ENCODE measurements at places on chromosomes 4 and X.

DNA sequence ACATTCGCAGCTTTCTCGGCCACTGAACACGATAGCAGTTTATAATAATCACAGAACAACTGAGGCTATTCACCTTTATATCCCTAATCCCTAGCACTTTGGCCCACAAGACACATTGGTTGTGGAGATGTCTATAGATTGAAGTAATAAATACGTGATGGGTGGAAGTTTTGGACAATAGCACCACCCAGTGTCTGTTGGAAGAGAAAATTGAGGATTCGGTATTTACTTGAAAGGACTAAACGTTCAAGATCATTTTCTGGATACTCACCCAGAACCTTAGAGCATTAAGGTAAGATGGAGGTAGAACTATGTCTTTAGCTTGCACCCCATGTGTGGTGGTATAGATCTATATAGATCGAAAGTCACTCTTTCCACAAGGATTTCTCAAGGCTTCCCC lies 787 bp upstream of the TMSB15A start:
- no peak for DNase-seq

GRCh38 chrX:151722241-151722846 lies 6.5 kb downstream of the FATE1 start:
- DNase-seq, result no peak

GRCh38 chr4:153471698-153472093 lies 5.5 kb downstream of the TMEM131L start:
- no peak for DNase-seq

- DNase-seq, result no peak
Measured at GRCh38 chrX:153886915-153887314, 942 bp upstream of the L1CAM start.

DNA sequence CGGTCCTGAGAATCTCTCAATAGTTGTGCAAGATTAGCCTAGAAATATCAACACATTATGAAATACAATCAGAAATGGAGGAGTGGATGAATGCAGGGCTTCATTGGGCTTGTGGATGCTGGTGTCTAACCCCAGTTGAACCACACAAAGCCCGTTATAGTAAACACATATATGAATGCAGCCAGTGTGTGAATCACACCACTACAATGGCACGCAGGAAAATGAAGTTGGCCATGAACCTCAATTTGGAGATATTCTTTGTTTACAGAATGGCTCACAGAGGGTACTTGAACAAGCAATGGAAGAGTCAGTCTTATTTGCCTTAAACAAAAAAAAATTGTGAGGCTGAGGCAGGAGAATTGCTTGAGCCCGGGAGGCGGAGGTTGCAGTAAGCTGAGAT lies 57.8 kb downstream of the SOD3 start:
- DNase-seq, result no peak

DNA sequence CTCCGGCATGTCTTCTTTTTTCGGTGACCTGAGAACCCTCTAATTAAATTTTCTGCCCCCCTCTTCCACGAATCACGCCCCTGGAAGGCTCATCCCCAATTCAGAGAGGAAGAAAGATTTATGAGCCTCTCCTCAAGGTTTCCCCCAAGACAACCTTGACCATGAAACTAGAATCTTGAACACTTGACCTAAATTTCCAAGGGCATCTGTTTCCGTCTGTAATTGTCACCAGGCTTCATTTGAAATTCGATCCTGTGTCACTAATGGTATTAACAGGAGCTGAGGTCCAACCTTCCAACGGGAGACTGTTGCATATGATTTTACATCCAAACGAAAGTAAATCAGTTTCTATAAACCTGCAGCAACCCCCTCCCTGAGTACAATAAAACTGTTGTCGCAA lies 139.9 kb upstream of the ZIC3 start:
- DNase-seq, result no peak

GRCh38 chr4:165308166-165308565 lies 19.3 kb upstream of the MSMO1 start:
- no peak for DNase-seq

DNA sequence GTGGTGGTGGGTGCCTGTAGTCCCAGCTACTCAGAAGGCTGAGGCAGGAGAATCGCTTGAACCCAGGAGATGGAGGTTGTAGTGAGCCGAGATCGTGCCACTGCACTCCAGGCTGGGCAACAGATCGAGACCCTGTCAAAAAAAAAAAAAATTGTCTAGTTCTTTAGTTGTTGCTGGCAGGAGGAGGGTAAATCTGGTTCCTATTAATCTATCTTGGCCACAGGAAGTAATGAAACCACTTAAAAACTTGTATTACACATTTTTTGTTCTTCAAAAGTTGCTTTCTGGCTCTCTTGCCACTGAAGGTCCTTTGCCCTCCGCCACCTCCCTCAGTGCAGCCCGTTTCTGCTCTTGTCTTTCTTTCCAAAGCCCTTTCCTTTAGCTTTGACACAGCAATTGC lies 102.9 kb upstream of the ARSJ start:
- DNase-seq, result no peak

DNA sequence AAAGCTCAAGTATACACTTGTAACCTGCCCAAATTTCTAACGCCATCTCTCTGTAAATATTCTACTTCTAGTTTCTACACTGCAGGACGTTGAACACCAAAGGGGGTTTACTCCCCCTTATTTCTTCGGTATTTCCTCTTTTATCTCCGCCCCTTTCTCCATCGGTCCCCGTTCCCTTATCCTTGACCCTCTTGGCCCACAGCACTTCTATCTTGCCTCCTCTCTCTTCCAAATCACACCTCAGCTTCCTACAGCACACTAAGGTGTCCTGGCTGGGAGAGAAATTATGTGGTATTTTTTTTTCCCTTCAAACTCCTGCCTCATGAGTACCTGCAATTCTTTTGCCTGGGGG lies 715 bp downstream of the ZMAT1 start:
- no peak for DNase-seq

DNA sequence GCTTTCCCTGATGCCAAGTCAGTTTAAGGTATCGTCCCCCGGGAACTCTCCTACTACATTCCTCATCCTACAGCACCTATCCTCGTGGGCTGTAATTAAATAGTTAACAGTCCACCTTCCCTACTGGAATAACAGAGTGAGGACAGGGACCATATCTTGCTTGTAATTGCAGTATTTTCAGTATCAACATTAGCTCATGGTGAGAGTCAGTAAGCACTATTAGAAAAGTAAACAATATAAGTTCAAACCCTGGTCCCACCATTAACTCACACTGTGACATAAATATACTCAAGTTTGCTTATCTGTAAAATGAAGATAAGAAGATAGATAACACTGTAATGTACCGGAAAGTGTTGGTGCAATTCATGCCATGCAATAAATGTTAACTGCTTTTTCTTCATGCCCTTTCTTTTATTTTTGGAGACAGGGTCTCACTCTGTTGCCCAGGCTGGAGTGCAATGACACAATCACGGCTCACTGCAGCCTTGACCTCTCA lies 61.3 kb downstream of the SH3RF1 start:
- no peak for DNase-seq

DNA sequence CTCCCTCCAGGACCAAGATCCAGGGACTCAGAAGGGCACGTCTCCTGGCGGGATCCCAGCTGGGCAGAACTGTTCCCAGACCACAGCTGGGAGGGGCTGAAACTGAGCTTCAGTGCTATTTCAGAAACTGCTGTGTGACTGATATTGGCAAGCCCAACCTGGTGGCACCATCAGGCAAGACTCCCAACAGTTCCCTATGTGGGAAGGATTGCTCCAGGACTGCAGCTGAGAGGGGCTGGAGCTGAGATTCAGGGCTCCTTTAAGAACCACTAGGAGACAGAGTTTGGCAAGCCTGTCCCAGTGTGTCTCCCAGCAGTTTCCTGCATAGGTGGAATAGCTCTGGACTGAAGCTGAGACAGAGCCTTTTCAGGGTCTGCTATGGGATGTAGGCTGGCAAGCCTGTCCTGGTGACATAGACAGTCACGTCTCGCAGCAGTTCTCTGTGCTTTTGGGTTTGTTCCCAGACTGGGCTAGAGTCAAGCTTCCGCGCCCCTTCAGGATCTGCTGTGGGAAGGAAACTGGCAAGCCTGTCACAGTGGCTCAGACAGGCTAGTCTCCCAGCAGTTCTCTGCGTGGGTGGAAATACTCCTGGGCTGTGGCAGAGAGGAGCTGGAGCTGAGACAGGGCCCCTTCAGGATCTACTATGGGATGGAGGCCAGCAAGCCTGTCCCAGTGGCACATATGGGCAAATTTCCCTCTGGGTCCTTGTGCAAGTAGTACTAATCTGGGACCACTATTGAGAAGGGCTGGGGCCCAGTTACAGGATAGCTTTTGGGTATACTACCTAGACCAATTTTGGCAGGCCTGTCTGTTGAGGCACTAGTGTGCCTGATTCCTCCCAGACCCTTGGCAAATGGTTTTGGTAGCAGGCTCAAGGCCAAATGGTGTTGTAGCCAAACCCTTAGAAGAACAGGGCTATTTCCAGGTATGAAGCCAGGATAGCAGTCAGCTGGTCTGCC lies 20.2 kb upstream of the MED14 start:
- no peak for DNase-seq

DNA sequence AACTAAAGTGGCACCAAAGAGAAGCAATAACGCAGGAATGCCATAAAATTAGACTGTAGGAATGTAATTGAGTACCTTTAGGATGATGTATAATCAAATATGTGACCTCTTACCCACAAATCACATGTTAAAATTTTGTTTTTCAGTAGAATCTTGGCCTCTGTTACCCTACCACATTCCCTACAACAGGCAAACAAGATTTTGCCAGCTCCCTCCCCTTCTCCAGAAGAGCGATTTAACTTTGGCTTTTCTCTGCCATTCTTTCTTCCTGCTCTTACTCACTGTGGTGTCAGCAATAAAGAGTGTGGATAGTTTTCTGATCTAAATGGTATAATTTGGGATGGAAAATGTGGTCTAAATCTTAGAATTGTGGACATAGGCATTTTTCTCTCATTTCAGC lies 57.2 kb downstream of the TRIM2 start:
- no peak for DNase-seq

GRCh38 chrX:2710041-2710840 lies 19.1 kb downstream of the CD99 start:
- DNase-seq, result no peak

All from caudate nucleus (tissue), 63 donors.